NCI-H1417 treated with DMSO at 0.1 percent for 48 hours (cell line): ENCODE measurements at places on chromosomes 3 and 15.

DNA sequence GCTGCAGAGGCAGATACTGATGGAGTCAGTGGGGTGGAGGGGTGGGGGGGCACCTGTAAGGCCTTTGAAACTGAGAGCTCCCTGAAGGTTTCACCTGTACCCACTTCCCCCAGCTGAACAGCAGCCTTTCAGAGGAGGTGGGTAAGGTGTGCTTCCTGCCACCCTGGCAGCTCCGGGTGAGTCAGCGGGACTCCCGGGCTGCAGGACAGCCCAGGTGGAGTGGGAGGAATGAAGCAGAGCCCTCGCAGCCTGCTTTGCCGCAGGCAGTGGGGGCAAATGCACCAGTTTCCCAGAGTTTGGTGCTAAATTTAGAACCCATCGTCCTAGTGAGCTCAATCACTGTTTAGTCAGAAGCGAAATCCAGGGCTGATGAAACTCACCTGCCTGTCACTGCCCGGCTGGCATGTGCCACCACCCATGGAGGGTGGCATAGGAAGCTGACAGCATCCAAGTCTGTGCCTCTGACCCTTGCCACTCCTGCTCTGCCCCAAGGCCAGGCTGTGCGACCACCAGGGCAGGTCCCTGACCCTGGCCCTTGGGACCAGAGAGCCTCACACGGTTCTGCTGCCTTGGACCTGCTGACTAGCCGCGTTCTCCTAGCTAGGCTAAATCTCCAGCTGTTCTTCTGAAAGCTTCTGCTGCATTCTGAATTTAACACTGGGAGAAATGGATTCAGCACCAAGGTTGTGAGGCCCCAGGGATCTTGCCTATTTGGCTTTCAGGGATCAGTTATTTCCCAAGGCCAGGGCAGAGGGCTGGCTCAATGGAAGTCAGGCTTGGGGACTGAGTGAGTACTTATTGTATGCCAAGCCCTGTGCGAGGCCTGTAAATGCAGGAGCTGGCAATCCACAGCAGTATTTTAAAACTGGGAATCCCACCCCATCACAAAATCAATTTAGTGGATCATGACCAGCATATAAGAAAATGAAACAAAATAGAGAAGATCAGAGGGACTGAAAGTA is 67.3 kb upstream of the RASGRF1 start:
- no peak for DNase-seq

- no peak for DNase-seq
Measured at GRCh38 chr15:25401501-25401900, 37.3 kb downstream of the UBE3A start.

GRCh38 chr3:76212679-76213078 is 427.3 kb upstream of the ZNF717 start:
- DNase-seq = no peak

GRCh38 chr3:14245248-14245639 is 66.6 kb downstream of the LSM3 start:
- DNase-seq = no peak

DNA sequence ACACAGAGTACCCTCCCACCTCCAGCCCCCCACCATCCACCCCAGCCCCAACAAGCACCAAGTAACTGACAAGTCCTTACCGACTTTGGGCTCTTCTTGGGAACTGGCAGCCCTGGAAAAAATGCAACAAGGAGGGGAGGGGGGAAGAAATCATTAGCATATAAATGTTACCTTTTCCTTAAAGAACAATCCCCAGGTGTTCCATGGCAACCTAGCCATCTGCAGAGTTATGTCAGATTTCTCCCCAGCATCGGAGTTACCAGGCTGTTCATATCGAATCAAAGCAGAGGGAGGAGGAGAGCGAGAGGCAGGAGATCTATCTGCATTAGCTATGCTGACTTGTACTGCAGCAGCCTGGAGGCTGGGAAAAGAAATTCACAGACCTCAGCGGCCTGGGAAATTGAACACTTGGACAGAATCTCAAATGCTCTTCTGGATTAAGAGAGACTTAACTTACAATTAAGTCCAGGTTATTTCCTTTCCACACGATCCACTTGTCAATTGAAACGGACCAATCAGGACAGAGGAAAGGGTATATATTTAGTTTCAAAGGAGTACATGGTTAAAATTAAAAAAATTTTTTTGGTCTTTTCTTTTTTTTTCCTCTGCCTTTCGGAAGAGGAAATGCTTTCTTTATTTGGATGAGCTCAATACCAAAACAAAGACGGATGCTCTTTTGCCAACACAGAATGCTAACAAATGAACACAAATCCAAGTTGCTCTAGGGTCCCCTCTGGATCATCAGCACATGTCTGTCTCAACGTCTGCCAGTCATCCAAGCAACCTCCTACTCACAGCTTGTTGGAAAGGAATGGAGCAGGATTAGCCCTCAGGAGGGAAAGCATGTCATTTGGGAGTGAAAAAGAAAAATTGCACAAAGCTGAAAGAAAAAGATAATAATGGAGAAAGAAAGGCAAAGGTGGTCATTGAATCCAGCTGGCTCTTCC is 637.1 kb downstream of the MAGI1 start:
- DNase-seq = no peak

GRCh38 chr3:8777201-8777977 is 8.0 kb upstream of the OXTR start:
- no peak for DNase-seq

GRCh38 chr3:55292360-55292759 is 194.7 kb downstream of the WNT5A start:
- DNase-seq = no peak

DNA sequence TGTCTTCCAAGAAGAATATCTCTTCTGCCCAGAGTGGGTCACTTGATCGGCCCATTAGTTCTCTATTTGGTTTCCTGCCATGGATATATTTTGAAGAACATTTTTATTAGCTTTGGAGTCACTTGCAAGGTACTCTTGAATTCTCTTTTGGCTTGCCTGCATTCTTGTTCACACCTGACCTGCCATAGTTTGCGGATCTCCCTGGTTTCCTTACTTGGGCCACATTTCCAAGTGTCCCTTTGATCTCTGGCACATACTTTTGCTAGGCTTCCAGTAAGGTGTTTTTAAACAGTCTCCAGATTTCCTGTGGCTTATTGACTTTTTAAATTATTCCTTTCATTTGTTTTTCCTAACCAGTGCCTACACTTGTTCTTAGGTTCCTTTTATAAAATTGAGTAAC is 488.5 kb upstream of the MDFIC2 start:
- no peak for DNase-seq

GRCh38 chr3:182668974-182669373 is 124.3 kb upstream of the ATP11B start:
- DNase-seq = no peak

DNA sequence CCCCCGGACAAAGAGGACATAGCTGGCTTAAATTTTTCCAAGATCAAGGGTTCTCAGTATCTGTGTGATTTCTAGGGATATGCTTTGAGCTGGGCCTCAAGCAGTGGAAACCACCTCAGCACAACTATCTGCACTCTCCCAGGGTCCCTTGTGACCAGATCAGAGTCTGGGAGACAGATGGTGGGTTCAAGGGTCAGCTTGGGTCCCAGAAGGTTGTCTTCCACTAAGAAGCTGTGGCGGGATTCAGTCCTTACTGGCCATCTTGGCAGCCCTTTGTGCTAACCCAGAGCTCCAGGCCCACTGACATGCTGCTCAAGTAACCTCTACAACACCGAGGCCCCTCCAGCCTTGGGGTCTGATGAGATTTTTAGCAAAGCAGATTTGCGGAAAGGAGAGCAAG is 2.7 kb downstream of the INSYN1 start:
- DNase-seq = no peak
